Neuronal stem cell (in vitro differentiated cells): ENCODE measurements at places on chromosomes 11 and 22.

- no peak for DNase-seq
Measured at GRCh38 chr11:99683933-99684332, 663.2 kb downstream of the CNTN5 start.

GRCh38 chr11:79336797-79337517 lies 103.9 kb downstream of the TENM4 start:
- no peak for DNase-seq

DNA sequence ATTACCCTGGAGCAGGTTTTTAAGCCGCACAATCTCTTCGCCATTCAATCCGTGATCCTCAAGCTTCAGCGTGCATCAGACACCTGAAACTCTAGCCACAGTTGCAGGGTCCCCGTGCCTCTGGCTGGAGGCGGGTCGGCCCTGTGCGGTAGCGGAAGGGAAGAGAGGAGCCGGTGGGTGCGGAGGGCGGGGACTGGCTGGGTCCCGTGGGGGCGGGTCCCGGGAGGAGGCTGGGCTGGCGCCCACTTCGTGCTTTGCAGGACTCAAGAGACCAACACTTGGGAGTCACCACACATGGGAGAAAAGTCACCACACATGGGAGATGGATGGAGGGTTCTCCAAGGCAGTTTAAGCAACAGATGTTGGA lies 772 bp downstream of the C22orf15 start:
- DNase-seq: no peak

DNA sequence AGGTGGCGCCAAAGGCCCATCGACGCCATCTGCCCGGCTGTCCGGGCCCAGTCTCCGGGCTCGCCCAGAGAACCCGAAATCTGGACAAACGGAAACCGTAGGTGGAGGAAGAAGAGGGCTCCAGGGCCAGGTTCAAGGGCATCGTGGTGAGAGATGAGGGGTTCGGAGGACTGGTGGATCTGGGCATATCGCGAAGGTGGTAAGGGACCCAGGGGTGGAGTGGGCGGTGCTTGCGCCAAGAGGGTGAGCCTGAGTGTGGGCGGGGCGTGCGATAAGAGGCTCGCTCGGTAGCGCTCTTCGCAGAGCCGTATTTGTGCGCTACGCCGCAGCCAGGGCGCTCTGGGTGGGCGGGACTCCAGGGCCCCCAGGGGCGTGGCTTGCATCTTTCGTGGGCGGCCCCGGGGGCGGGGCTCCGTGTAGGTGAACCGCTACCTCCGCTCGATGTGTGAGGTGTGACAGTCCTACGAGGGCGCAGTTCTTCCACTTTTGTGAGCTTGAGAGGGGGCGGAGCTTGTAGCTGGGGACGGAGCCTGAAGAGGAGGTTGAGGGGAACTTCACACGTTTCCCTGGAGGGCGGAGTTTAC lies 4.8 kb downstream of the CD248 start:
- peak; percentile 92 for DNase-seq

GRCh38 chr11:60918251-60918938 lies 4.4 kb downstream of the TMEM109 start:
- no peak for DNase-seq

GRCh38 chr11:47305734-47306483 lies 36.0 kb downstream of the MADD start:
- no peak for DNase-seq

GRCh38 chr11:10561043-10561818 lies 7.2 kb downstream of the LYVE1 start:
- no peak for DNase-seq

DNA sequence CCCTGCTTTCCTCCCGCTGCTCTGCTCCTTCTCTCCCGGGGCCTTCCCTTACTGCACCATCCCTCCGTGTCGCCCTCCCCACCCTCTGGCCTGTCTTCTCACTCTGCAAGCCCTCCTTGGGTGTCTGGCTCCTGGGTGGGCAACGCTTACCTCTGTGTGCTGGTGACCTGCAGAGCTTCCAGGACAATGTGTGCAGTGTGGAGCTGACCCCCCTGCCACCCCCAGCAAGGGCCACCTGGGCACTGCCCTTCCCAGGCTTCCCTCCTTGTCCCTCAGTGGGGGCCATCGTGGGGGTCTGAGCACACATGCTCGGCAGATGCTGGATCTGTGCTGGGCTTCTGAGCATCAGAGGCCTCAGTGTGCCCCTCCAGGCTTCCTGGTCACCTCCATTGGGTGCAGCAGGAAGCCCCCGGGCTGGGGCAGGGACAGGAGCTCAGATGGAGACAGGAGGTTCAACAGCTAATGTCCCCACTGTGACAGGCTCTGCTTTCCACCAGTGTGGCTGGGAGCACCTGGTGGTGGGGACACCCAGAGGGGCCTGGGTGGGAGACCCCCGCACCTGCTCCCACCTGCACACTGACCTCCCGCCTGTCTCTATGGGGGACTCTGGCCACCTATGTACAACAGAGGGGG lies 7.8 kb upstream of the BRSK2 start:
- no peak for DNase-seq

DNA sequence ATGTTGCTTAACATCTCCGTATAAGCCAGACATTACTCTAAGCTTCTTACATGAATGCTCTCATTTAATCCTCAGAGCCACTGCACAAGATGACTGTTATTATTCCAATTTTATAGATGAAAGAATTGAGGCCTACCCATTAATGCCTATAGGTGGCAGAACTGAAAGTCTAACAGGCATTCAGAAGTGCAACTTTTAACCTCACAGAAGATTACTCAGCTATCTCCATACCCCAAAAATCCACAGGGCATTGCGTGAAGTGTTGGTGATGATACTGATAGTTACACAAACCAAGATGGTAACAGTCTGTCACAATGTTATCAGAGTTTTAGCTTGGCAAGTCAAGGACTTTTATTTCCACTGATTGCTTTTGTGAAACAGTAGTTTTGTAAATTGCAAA lies 130.5 kb downstream of the ARHGAP42 start:
- DNase-seq: no peak
